ENCODE measurements at places on chromosomes 16 and 17.

GRCh38 chr17:6421700-6422604, 13.0 kb downstream of the AIPL1 start:
- peak; percentile 80 for DNase-seq

- DNase-seq: no peak
Observed at GRCh38 chr17:56478836-56479447, 114.6 kb upstream of the NOG start.

DNA sequence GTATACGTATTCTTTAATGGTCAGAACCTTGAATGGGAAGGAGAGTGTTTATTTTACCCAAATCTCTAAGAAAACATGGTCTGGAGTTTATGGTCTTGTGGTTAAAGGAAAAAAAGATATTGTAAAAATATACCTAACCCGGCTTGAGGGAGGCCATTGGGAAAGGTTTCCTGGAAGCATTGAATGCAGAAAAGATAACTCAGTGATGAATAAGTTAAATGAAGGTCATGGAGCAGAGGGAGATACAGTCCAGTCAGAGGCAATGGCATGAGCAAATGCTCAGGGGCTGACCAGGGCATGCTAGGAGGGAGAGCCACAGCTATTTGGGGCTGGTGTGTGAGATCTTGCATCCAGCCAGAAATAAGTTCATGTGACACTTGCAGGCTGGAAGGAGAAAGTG, 430.4 kb upstream of the CDH5 start:
- no peak for DNase-seq

DNA sequence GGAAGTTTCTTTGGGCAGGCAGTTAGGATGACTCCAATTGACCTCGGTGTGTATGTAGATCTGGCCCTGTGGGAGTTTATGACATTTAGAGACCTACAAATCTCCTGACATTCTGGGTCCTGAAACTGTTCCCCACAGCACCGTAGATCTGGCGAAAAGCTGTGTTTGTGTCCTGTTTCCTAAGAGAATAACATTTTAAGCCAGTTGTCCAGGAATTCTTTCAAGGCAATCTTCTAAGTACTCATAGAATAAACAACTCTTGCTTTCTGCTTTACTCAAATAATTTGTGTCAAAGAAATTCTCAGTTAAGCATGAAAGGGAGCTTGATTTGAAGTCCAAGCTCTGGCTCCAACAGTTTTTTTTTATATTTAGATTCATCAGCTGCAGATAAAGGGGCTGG, 78.5 kb upstream of the ELAC2 start:
- no peak for DNase-seq

DNA sequence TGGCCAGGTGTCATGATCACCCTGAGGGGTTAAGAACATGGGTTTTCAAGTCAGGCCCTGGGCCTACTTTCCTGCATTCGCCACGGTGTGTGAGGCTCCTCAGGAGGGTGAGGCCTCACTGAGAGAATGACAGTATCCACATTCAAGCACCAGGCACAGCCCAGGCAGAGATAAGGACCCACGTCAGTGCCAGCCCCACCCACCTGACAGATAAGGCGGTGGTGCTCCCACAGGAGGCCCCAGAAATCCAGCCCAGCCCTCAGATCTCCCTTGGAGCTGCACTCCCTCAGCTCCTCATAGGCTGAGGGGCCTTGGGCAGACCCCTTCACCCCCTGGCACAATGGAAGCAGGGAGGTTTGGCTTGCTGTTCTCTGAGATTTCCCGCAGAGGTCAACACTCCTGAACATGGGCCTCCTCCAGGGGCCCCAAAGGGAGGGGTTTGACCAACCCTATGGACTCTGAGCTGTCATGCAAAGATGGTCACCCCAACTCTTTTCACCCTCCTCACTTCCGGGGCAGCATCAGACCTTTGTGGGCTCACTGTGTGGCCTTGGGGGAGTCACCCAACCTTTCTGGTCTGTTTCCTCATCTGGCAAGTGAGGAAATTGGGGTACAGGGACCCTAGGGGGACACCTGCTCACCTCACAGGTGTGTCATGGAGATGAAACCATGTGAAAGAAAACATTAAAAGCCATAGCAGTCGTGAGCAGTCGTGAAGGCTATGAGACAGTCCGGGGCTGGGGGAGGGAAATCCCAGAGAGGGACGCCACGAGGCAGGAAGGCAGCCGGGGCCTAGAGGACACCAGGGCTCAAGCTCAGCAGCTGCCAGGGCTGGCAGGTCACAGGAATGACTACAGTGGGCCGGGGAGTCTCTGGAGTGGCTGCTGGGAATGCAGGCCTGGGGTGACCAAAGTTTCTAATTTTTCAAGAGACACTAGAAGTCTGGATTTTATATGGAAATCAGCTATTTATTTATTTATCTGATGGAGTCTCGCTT, 15.4 kb downstream of the PLLP start:
- DNase-seq: peak; percentile 89

GRCh38 chr17:59751955-59752413, 44.5 kb downstream of the VMP1 start:
- DNase-seq: no peak

DNA sequence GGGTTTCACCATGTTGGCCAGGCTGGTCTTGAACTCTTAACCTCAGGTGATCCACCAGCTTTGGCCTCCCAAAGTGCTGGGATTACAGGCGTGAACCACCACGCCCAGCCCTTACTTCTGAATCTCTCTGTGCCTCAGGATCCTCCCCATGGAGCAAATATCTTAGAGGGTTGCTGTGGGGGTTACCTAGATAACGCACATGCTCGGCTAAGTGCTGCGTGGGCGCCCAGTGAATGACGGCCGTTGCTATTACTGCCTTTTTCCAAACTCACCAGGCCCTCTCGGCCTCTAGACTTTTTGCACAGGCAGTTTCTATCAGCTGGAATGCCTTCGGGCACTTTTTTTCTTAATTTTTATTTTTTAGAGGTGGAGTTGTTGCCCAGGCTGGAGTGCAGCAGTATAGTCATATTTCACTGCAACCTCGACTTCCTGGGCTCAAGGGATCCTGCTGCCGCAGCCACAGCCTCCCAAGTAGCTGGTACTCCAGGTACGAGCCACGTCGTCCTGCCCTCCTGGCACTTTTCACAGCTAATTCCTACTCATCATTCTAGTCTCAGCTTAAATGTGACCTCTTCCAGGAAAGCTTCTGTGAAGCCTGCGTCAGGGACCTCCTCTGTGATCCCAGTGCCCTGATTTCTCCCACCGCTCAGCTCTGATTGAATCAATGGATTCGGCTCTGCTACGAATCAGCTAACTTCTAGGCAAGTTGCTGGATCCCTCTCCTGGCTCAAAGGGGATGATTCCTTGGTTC, 8.6 kb downstream of the CCDC102A start:
- DNase-seq: no peak

DNA sequence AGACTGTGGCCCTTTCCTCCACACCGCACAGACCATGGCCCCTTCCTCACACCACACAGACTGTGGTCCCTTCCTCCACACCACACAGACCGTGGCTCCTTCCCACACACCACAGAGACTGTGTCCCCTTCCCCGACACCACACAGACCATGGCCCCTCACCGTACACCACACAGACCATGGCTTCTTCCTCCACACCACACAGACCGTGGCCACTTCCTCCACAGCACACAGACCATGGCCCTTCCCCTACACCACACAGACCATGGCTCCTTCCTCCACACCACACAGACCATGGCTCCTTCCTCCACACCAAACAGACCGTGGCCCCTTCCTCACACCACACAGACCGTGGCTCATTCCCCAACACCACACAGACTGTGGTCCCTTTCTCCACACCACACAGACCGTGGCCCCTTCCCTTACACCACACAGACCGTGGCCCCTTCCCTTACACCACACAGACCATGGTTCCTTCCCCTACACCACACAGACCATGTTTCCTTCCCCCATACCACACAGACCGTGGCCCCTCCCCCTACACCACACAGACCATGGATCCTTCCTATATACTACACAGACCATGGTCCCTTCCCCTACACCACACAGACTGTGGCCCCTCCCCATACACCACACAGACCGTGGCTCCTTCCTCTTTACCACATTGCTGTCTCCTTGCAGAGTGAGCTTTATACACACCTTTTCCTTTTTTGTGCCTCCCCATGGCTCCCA, 297.5 kb upstream of the FOXF1 start:
- no peak for DNase-seq

DNA sequence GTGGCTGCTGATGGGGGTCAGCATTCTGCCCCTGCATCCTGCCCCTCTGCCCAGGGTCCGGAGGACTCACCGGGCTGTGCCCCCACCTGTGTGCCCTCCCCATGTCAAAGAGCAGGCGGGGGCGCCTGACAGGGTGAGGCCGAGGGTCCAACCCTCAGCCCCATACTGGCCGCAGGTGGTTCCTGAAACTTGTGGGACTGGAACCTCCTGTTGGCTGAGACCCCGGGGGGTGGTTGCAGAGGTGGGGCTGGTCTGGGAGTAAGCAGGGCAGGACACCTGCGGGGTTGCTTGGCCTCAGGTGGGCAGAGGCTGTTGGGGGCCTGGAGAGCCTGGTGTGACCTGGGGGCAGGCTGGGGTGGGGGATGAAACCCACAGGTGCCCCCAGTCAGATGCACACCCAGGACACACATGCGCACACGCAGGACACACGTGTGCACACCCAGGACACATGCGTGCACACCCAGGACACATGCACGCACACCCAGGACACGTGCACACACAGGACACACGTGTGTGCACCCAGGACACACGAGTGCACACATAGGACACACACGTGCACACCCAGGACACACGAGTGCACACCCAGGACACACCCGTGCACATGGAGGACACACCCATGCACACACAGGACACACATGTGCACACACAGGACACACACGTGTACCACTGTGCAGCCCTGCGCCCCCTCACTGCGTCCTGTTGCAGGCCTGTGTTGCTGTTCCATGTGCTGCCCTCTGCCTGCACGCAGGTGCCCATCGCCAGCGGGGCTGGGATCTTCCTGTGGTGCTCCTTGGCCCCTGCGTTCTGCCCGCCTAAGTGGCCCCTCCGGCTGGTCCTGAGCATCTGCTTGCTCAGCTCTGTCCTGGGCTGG, 31.4 kb downstream of the SOX8 start:
- no peak for DNase-seq

DNA sequence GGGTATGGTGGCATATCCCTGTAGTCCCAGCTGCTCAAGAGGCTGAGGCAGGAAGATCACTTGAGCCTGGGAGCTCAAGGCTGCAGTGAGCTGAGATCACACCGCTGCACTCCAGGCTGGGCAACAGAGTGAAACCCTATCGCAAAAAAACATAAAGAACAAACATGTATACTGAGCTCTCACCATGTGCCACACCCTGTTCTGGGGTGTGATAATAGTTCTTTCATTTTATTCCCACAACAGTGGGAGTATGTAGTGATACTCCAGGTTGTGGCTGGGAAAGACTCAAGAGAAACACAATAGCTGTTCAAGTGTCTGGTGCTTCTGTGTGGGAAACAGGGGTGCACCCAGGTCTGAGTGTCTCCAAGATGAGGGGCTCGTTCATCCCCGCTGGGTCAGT, 90.7 kb downstream of the SOCS1 start:
- no peak for DNase-seq

GRCh38 chr16:88939972-88940861, 36.8 kb downstream of the CBFA2T3 start:
- DNase-seq: peak; percentile 74

DNA sequence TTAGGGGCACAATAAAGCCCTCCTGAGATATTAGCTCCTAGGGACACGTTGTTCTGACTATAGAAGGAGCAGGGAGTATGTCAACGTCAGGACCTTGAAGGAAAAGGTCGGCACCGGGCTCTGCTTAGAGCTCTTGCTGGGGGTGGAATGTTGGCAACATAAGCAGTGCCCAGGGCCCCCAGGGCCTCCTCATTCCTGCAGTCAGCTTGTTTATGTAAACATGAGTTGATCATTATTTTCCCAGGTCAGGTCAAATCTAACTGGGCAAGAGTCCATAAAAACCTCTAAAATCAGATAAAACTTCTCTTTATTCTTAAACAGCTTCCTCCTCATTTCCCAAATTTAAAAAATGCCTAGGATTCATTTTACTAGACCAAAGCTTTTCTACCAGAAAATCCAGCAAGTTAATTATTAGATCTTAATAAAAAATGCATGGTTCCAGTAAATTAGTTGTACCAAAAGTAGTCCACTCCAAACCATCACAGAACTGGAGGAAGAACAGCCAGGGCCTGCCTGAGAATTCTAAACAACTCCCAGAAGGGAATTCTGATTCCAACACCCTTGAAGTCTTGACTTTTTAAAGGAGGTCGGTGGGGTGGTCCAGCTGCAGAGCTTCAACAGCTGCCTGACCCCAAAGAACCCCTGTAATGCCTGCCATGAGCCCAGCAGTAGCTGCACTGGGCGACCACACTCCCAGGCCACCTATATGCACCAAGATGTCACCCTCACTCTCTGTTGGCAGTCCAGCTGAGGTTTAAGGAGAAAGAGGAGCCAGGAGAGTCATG, 54.3 kb downstream of the AMFR start:
- DNase-seq: no peak

GRCh38 chr16:7026639-7027038, 306.0 kb upstream of the RBFOX1 start:
- DNase-seq: no peak

GRCh38 chr16:56625943-56626654, 518 bp downstream of the MT1E start:
- peak; percentile 83 for DNase-seq
